ENCODE measurements at places on chromosomes 1 and 21.

DNA sequence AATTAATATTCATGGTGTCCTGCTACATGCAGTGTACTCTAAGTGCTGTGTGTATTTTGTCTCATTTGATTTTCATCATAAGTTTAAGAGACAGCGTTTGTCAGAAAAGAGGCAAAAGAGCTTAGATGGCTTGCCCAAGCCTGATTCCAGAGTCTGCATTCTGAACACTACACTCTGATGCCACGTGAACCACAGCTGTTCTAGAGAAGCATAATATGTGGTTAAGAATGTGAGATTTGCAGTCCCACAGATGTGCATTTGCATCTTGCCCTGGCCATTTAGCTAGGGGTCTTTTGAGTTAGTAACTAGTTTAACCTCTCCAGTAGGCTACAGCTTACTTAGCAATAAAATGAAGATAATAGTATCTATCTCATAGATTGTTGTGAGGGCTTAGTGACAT lies 9.2 kb upstream of the GADD45A start:
- DNase-seq: no peak

GRCh38 chr1:55399346-55399745 lies 184.2 kb upstream of the USP24 start:
- DNase-seq: no peak

DNA sequence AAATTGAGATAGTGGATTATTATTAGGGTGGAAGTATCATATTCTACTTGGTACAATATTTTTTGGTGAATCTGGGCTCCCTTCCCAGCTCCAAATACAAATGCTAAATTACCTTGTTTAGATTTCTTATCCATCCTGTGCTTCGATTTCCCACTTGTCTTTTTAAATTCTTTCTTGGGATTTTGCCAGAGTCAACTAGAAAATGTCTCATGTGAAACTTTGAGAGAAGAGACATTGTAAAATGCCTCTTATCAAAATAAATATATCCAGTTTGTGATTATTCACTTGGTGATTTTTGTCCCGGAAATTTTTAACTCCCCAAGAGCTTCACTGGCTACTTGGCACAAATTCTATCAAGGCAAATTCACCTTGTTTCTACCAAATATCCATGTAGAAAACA lies 202.0 kb downstream of the FMN2 start:
- DNase-seq: no peak

DNA sequence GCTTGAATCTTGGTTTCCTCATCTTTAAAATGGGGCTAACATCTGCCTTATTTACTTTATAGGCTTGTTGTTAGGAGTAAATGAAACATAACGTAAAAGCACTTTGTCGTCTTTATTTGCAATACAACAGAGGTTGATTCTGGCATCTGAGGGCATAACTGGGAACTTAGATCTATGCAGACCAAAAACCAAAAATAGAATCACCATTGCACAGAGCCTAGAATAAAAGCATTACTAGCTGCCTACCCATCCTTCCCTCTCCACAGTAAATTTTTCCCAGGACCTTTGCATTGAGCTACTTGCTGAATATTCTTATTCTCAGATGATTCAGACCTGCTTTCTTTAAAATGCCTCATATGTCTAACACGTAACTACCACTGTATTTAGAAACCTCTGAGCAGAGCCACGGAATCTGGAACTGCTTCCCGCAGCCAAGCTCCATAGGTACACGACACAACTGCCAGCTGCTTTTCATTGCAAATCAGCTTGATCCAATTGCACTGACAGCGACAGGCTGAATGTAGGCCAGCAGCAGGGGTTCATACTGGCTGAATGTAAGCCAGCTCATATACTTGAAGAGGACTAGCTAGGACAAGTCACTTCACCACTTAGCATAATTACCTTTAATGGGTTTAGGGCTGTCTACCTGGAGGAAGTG lies 33.2 kb upstream of the SERBP1 start:
- DNase-seq: no peak

- no peak for DNase-seq
These were observed 27.0 kb upstream of the IL10 start for GRCh38 chr1:206799311-206799710.

- no peak for DNase-seq
These were observed 56.8 kb downstream of the LUZP1 start for GRCh38 chr1:23111600-23112535.
